ENCODE measurements at places on chromosomes 11 and 22. TPM values are rescaled to one million over a fixed set of nuclear protein-coding genes. Genes with fewer than 3 reads are reported as not detected.

Gene DGCR6
- 10.1 TPM for total RNA-seq

Gene C1QTNF4
- total RNA-seq: 0.92 TPM

Gene NAALADL1
- total RNA-seq: 2.0 TPM

Gene TREH
- total RNA-seq: not detected

Gene MFRP
- not detected for total RNA-seq

Gene TLCD5
- total RNA-seq: 1.3 TPM
